ENCODE measurements at places on chromosomes 1 and 21. TPM values are rescaled to one million over a fixed set of nuclear protein-coding genes. Genes with fewer than 3 reads are reported as not detected.

The KRTCAP2 gene
- 122 TPM for total RNA-seq

The DNASE2B gene
- total RNA-seq: not detected

The HLCS gene
- total RNA-seq: 44.3 TPM

The TRIM67 gene
- 0.05 TPM for total RNA-seq

DNA sequence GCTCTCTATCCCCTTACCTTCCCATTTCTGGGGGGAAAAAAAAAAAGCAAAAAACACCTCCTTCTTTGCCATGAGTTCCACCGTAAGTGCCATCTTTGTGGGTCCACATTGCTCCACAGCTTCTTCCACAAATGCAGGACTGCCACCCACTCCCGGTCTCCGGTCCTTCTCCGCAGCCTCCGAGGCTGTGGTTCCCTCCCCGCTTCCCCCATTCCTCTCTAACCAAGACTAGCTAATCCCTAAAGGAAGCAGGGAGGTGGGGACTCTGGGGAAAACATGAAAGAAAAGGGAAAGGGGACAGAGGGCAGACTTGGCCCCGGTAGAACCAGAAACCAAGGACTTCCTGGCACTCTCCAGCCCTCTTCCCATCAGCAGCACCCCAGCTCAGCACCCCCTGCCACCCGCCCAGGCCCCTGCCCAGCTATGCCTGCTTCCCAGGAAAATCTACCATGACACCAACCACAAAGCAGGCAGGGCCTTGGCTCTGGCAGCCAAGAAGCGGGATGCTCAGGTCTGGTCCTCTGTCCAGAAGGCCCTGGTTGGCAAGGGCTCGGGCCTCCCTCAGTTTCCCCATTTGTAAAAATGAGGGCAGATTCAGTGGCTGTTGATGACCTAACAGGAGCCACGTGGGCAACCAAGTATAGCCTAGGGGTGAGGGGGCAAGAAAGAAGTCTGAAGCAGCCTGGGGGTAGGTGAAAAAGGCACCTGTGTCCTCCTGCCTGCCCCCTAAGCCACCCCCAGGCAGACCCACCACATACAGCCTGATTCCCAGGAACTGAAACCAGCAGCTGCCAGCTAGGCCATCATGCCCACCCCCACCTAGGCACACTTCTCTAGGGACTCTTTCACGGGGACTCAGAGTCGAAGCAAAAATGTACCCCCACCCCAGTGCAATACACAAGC is 2.5 kb downstream of the EPHA2 start:
- no peak for DNase-seq

DNA sequence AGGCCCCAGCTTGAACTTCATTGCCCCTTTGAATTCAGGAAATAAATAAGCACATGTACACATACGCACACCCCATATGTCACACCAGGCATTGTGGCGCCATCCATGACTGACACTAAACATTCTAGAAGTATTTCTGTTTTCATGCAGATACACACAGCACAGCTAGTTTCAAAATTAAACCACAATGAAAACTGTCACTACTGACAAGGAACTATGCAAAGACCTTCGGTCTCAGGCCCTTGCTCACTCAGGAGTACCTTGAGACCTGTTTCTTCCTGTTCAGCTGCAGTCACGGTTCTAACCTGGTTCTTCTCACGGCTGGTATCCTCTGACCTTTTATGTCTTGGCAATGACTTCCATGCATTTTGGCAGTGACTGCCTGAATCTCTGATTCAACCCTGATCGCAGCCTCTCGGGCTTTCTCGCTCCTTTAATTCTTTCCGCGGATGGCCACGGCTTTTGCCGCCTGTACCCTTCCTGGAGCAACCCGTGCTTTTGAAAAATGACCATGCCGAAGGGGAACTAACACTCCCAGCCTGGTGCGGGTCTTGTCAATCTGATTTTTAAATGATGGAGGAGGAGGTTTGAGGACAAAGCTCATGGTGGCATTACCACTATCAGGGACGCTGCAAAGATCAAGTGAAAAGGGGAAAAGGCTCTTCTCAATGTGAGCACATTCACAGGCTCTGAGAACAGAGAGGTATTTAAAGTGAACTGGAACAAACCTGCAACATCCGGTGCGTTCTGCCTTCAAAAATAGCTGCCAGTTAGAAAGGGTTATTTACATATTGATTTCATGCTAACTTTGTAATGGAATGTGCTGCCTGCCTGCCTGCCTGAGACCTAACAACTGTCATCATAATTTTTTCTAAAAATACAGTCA is 384.6 kb downstream of the RRAGC start:
- DNase-seq: no peak

- DNase-seq: peak; percentile 33
These were observed 575.1 kb upstream of the BEND5 start for GRCh38 chr1:49351768-49352167.

The NHLH1 gene
- not detected for total RNA-seq

All from A172 (cell line).